Ovary (tissue), 10 donors: ENCODE measurements at places on chromosomes 12 and 14. TPM values are rescaled to one million over a fixed set of nuclear protein-coding genes. Genes with fewer than 3 reads are reported as not detected.

Gene CELA1
- total RNA-seq: not detected

Gene CPSF6
- 75.9 TPM for total RNA-seq

Gene SPATA7
- 33.7 TPM for total RNA-seq

Gene RPGRIP1
- total RNA-seq: not detected

Gene CNTN1
- 48.5 TPM for total RNA-seq

Gene BHLHE41
- 31.8 TPM for total RNA-seq
